ENCODE measurements at places on chromosomes 6 and 20. TPM values are rescaled to one million over a fixed set of nuclear protein-coding genes. Genes with fewer than 3 reads are reported as not detected.

CGA gene
- not detected for total RNA-seq

RTN4IP1 gene
- total RNA-seq = 3.5 TPM

GINS1 gene
- 8.6 TPM for total RNA-seq

CBLN4 gene
- total RNA-seq = not detected

BTN1A1 gene
- total RNA-seq = not detected

MYMX gene
- 0.44 TPM for total RNA-seq

WFDC10B gene
- not detected for total RNA-seq

All from esophagus mucosa (tissue), 1 donor.